Islet precursor cell (in vitro differentiated cells): ENCODE measurements at places on chromosomes 6 and 20.
A peak's percentile ranks its signal among the peaks of the same experiment; 100 is the strongest.

DNA sequence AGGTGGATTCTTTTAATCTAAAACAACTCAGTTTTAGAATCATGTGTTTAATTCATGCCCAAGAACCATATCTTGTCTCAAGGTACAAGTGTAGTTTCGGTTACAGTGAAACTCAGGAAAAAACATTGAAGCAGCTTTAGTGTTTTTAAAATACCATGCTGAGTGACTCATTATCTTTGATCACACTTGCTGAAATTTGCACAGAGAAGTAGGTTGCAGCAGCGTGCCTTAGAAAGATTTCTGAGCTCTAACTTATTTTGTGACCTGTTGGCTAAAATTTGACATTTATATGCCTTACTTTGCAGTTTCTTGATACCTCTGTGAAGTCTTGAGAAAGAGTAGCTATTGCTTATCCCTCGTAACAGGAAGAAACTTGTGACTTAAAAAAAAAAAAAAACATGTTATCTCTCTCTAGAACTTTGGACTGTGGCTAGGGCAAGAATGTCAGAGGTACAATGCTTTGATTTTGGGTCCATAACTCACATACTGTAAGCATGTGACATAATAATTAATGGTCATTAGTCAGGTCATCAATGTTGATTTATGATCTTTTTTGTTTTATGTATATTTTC lies 34.5 kb upstream of the FUCA2 start:
- no peak for DNase-seq

DNA sequence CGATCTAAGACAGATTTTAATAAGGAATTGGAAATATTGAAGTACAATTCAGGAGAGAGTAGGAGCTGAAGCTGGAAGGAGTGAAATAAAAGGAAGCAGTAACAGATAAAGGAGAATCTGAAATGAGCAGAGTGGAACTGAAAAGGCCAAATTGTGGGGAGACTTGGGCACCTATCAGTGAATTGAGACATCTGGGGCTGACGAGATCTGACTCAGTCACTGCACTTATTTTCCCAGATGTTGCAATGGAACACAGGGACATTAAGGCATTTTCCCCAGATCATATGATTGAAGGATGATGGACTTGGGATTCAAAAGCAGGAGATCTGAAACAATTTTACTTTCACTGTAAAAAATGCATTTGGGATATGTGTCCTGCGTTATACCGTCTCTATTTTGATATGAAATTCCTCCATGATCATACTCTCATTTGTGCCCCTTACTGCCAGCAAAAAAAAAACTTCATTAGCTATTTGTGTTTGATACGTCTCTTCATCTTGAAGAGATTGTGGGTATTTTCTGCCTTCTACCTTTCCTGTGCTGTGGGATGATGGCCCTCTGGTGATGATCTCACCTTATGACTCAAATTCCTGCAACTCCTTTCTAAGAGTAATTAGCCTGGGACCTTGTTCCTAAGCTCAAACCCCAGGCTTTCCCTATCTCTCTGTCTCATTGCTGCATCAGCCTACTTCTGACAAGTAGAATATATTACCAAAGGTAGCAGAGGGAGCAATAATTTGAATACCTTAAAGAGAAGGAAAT lies 278.5 kb upstream of the MAN1A1 start:
- peak; percentile 82 for DNase-seq

DNA sequence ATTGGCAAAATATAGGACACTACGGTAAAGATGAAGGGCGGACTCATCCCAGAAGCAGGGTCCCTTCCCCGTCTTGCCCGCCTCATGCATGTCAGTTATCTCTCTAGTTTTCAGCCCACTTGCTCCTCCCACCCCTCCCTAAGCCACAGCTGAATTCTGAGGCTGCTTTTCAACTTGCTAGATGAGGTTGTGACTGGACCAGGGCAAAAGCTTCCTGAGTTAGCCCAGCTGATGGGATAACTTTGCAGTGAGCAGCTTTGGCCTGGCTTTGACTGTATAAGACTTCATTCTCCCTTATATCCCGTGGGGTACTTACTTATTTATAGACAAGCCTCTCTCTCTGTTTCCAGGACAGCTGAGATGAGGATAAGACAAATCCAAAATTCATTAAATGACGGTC lies 23.2 kb downstream of the GHRH start:
- peak; percentile 34 for DNase-seq

DNA sequence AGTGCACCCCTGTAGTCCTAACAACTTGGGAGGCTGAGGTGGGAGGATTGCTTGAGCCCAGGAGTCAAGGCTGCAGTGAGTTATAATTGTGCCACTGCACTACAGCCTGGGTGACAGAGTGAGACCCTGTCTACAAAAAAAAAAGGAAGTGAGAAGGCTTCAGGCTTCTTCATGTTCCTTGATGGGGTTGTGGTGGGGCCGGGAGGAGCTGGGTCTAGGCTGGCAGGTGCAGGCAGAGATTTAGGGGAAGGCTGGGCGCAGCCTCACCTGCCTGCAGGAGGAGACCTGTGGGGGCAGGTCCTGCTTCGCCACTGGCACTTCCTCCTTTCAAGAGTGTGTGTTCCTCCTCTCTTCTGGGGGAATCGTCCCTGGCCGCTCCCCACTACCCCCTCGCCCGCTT lies 63.9 kb downstream of the CHMP4B start:
- DNase-seq, result no peak

- DNase-seq, result no peak
Measured at GRCh38 chr6:25872814-25873213, 1.2 kb downstream of the SLC17A3 start.

DNA sequence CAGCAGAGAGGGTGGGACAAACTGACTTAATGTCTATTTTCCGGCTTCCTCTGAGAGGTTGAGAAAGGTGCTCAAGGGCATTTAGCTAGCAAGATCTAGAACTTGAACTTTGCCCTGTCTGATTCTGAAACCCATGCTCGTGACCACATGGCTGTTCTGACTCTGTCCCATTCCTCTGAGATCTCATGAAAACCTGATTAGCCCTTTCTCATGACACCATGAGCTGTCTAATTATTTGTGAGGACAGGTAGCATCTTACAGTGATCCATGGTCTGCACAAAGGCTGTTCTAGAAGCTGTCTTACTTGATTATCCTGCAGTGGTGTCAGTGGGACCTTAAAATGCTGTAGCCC lies 89.6 kb upstream of the TOX2 start:
- no peak for DNase-seq

DNA sequence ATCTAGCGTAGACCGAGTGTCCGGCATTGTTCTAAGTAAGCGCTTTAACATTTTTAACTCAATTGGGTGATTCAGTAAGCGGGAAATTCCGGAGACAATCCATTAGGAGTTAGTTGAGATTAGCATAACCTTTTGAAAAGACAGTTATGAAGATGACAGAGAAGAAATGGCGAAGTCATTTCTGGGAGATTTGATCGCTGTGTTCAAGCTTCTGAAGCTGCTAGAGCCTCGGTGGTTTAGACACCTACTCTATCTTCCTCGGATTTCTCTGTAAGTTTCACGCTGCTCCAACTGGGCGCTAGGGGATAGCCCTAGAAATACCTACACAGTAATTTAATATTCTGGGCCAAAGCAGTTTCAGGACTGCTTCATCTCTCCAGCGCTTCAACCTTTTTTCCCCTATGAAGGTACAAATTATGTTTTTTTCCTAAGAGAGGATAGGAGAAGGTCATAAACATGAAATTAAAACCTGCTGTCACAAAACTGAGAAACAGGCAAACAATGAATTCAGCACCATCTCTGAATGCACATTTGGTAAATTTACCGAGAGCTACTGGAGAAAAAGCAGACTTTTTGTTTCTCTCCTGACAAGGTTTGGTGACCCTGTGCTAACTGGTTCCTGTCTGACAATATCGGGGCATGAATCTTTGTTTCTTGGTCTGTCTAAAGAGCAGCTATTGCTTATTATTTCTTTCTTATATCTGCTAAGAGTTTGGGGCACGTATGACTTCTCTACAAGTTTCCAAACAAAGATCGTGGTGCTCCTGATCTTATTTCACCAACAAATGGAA lies 22.4 kb downstream of the ZNF311 start:
- no peak for DNase-seq

GRCh38 chr6:112019589-112019988 lies 34.3 kb upstream of the CCN6 start:
- no peak for DNase-seq

DNA sequence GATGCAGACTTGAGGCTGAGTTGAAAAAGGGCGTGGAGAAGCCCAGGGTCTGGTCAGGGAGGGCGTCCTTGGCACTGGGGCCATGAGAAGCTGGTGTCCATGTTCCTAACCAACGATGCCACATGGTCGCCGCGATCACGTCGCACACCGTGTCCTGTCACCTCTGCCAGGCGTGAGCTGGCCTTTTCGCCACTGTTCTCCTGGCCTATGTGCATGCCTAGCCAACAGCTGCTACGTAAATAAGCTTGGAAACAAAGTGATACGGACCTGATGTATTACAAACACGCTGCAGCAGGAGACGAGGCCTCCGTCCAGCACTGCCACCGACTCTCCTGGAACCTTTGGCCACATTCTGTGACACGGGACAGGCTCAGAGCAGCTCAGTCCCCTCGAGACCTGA lies 22.0 kb upstream of the KIF25 start:
- DNase-seq, result no peak

GRCh38 chr6:11011787-11012234 lies 32.3 kb downstream of the ELOVL2 start:
- peak; percentile 81 for DNase-seq

GRCh38 chr6:138520463-138520862 lies 21.2 kb upstream of the NHSL1 start:
- no peak for DNase-seq

DNA sequence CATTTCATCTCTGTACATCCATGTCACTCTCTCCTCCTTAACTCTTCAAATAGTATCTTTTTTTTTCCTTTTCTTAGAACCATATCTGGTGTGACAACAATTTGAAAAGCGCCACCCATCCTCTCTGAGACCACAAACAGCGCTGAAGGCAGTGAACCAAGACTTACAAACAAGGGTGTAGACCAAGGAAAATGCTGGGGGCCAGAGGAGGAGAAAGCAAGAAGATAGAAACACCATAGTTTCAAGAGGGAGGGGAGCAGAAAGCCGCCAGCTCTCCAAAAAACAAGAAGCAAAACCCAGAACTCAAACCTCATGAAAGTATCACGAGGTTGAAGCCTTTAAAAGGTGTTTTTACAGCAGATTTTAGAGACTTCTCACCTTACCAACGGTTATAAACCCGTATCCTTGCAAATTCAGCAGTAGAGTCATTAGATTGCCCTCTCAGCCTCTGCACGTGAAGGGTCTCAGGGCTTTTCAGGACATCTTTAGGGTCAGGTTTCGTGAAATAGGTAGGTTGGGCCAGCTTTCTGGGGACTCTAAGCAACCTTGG lies 13.3 kb upstream of the RIPOR2 start:
- DNase-seq, result no peak

DNA sequence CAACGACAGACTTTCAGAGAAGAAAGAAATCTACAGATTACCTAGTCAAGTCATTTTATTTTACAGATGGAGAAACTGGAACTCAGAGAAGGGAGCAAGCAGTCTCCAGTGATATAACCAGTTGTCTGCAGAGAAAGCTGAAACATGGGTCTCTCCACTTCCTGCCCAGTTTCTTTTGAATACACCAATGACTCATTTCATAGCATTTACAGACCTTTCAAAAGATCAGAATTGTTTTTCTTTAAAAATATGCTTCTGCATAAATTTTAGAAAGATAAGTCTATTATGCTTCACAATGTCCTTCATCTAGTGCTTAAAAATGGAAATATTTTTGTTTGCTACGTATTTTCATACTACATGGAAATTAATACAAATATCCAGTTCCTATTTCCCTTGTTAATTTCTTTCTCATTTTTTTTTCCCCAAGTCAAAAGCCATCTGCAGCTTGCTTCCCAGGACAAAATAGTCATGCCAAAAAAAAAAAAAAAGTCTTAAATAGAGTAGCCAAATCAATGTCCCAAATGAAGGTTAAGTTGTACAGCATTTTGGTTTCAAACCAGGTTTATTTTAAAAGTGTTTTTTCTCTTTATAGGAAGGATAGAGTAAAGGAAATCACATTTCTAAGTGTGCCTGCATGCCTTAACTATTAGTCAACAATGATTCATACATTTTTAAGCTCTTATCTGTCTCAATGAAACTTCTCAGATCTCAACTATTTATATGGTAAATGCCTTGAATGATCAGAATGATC lies 36.9 kb downstream of the ARHGAP18 start:
- DNase-seq, result no peak

DNA sequence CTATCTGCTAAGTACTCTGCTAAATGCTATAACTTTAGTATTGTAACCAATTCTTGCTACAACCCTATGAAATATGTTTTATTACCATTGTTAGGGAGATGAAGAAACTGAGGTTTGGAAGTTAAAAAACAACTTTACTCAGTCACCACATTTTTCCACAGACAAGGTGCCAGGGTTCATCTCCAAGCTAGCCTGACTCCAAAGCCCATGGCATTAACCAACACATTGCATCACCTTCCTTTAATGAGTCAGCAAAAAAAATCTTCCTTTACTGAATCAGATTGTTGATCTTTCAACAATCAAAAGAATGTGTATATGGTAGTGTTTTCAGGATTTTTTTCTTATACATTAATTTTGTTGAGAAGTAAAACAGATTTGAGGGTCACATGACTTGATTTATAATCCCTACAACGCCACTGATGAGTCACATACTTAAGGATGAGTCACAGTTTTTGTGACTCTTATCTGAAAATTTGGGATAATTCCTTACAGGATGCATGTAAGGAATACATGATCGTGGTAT lies 41.5 kb downstream of the MAN1A1 start:
- no peak for DNase-seq

DNA sequence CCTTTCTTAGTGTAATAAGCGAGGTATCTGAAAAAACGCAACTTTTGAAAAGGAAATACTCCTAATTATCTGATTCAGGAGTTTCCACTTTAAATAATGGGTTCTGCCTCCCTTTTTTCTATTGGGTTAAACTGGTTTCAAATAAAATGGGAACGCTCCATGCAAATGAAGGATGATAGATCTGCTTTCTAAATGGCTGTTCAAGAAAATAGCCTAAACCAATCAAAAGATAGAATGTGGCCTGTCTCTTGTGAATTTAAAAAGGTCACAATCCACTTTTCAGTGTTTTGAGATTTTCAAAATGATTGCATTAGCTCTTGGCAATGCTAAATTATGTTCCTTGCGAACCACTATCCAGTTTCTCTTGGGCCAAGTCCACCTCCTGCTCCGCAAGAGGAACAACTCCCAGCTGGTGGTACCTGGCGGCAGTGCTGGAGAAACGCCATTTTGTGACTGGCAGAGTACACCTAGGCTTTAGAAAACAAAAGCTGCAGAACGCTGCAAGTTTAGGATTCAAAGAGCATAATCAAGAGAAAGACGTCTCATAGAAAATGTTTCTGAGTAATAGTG lies 56.7 kb downstream of the TRIM38 start:
- DNase-seq, result no peak
